ENCODE measurements at places on chromosomes 13 and 19.

- DNase-seq, result no peak
Observed at GRCh38 chr13:34263681-34264080, 445.7 kb downstream of the RFC3 start.

DNA sequence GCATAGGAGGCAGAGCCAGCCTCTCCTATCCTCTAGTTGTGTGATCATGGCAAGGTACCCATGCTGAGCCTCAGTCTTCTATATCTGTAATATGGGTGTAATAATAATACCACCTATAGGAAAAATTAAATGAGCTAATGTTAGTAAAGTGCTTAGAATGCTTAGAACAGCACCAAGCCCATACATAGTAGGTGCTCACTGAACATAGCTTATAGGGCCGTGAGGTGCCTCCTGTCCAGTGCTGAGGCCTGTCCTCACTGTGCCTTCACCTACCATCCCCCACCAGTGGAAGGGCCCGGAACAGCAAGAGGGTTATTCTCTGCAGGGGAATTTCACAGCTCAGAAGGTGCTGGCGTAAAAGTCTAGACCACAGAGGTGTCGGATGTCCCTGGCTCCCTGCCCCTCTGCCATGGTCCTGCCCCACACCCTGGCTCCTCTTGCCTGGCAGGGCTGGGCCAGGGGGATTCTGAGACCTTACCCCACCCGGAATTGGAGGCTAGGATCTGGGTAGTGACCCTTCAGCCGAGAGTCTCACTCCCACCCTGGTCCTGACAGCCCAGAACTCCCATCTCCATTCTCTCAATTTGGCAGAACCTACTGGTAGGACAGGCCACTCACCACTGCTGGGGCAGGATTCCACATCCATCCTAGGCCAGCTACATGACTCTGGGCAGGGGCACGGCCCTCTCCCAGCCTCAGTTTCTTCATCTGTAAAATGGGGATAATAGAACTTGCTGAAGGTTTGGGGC, 2.2 kb upstream of the SCN1B start:
- no peak for DNase-seq

DNA sequence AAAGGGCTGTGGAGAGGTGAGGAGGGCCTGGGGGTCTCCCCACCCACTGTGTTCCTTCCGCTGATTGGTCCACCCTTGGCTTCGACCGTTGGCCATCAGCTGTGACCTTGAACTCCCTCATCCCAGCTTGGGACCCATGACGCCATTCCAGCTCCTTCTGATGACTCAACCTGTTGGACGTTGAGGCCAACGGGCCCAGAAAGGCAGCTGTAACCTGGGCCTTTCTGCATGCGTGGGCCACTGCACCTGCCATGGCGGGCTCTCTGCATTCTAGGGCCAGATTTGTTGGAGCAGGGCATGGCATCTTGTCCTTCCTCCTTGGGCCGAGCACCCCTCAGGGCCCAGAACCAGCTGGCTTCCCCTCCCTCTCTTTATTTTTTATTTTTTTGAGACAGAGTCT, 30.2 kb downstream of the PEX11G start:
- DNase-seq, result no peak

DNA sequence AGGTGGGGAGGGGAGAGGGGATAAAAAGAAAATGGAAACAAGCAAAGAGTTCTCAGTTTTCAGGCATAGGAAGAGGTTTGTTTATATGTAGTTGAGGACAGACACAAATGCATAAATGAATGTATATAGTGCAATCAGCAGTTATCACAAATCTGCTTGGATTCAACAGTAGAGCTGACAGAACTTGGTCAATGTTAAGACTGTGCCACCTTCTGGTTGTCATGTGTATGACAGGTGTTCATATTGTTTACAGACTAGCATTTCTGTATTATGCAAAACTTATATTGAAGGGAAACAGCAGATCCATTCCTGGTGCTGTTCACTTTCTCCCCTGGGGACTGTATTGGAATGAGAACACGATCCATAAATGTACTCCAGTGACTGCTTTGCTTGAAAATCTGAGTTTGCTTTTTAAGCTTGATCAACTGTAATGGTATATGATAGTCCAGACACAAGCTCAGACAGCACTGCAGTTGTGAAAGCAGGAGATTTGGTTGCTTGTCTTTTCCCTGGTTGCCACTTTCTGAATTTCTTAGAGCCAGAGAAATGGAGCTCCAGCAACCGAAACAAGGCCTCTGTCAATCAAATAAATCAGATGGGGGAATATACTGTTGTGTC, 319.5 kb upstream of the OBI1 start:
- no peak for DNase-seq

DNA sequence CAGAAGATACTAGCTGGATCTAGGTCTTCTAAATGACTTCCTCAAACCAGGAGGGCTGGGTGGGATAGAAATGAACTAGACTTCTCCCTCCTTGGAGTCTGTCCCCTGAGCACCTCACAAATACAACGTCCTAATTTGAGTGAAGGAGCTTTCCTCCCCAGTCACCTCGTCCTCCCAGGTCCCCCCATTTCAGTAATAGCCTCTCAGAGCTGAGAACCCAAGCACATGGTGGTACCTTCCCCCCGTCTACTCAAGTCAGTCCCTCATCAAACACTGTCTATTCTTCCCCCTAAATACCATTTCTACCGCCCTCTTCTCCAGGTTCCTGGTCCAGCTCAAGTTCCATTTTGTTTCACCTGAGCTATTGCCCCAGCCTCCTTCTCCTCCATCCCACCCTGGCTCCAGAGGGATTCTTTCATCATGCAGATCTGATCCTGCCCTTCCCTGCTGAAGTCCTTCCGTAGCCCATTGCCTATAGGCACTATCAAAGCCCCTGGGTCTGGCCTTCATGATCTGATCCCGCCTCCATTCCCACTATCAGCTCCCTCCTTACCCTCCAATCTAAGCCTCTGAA, 5.3 kb upstream of the PRKCG start:
- no peak for DNase-seq

DNA sequence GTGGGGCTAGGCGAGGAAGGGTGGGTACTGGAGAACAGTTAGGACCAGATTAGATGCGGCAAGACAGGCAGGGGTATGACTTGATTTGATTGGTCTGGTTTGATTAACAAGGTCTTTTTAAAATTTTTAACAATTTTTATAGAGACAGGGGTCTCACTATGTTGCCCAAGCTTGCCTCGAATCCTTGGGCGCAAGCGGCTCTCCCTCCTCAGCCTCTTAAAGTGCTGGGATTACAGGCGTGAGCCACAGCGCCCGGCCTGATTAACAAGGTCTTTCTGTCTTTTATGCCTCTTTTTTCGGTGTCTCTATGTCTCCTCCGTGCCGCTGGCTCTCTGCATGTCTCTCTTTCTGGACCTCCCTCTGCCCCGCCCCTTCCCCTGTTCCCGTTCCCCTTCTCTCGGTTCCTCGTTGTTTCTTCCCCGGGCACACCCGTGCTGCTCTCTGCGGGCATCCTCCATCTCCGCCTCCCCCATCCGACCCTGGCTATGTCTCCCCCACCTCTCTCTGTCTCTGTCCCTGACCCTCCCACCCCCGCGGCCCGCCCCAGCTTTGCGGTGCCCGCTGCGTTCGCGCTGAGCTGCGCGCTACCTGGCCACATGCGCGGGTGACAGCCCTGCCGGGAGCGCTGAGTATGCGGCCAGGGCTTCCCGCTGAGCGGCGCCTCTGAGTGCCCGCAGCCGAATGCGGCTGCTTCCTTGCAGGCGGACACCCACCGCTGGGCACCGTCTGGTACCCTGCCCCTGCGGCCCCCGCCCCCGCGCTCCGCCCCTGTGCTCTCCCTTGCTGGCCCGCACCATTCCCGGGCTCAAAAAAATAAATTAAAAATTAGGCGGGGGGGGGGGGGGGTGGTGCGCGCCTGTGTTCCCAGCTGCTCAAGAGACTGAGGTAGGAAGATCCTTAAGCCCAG, 8.1 kb upstream of the SDHAF1 start:
- no peak for DNase-seq

- no peak for DNase-seq
Observed at GRCh38 chr13:48876289-48876688, 99.4 kb upstream of the FNDC3A start.

DNA sequence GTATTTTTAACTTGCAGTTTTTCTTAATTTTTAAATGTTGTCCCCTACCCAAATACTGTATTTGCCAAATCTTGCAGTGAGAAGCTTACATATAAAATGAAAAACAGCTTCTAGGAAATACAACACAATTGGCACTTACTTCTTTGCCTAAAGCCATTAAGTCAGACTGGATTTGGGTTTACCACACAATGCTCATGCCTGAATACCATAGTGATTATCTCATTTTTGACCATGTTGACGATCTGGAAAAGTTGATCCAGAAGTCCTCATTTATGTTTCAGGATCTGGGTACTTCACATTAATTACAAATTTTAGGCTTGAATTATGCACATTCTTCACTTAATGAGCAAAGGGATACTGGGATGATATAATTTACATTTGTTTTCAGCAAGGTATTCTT, 2.4 kb downstream of the RNF6 start:
- DNase-seq, result no peak

DNA sequence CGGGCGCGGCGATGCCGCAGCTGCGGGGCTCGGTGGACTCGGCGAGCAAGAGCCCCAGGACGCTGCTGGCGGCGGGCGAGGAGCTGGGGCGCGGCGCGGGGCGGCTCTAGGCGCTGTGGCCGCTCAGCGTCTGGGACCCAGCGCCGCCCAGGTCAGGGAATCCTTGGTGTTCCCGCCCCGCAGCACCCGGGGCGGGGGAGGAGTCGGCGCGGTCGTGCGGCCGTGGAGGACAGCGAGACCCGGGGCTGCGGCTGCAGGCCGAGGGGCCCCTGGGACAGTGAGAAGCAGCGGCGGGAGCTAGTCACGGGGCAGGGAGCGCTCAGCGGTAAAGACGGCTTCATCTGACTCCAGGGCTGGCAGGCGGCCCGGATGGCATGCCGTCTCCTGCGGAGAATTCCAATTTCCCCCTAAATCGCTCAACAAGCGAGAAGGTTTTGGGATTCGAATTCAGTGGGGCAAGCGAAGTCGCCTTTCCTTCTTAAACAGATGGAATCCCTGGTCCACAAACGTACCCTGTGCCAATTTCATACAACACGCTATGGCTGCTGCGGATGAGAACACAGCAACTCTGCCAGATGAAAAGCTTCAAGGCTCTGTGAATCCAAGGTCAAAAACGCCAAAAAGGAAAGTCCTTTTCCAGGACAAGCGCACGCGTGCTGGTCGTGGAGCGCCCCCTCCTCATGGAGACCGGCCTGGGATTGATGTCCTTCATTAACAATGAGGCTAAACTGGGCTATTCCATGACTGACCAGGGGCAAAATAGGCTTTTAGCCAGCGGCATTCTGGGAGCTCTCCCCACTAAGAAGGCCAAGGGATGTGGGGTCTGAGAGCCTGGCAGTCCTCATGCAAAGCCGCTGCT, 4.2 kb upstream of the ZSCAN4 start:
- DNase-seq, result no peak

GRCh38 chr19:36488846-36489117, 579 bp downstream of the ZNF566 start:
- DNase-seq, result no peak

DNA sequence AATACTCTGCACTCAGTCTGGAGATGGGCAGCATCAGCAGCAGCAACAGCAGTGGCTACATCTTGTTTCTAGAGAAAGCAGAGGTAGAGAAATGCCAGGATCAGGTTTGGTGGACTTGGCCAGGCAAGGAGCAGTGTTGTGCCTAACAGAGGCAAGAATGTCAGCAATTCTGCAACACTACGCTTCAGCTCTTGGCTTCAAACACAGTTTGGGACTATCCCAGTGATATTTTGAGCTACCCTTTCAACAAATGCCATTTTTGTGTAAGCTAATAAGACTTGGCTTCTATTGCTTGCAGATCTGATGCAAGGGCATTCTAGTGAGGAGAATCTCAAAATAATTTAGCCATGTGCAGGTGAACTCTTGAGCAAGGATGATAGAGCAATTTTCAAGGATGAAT, 271.3 kb downstream of the PCDH20 start:
- no peak for DNase-seq

- DNase-seq, result no peak
Observed at GRCh38 chr19:46381346-46381745, 32.0 kb downstream of the CCDC8 start.

GRCh38 chr13:33528896-33529295, 243.3 kb upstream of the STARD13 start:
- DNase-seq, result no peak

GRCh38 chr13:77016888-77017623, 9.9 kb downstream of the FBXL3 start:
- DNase-seq, result no peak

DNA sequence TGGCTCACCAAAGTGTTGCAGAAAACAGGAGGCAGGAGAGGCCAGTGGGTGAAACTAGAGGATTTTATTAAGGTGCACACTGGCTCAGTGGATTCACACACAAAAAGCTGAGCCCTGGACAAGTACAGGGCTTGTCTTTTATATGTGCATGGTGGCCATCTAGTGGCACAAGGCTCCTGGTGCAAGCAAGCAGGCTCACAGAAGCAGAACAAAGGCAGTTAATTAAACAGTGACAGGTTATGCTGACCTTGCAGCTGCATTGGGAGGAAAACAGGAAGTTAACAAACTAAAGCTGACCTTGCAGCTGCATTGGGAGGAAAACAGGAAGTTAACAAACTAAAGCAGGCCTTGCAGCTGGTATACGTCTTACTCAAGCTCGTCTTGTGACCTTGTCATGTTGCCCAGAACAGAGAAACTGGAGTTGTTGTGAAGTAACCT, 65.3 kb upstream of the ZNF681 start:
- no peak for DNase-seq

DNA sequence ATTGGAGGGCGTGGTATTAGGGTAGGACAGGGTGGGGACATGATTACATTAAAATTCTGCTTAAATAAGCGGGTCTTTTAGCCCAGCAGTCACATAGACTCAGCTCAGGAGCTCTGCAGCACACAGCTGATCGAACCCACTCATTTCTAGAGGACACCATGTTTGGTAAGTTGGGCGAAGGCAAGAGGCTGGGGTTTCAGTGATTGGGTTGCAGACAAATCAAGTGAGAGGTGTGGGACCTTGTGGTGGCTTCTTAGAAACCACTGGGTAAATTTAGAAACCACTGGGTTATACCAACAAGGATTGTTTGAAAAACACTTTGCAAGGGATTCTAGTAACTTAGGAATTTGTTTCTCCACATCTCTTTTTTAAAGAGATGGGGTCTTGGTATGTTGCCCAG, at the start of gene LEUTX:
LEUTX (plus strand) TSS at position 92 of the 400 bp plus-strand sequence; CDS start at position 159, 67 bp downstream.
- DNase-seq, result no peak

- DNase-seq, result no peak
Observed at GRCh38 chr13:51346397-51346796, 6.9 kb downstream of the SERPINE3 start.

GRCh38 chr19:18137657-18138339, 15.2 kb upstream of the PIK3R2 start:
- no peak for DNase-seq

DNA sequence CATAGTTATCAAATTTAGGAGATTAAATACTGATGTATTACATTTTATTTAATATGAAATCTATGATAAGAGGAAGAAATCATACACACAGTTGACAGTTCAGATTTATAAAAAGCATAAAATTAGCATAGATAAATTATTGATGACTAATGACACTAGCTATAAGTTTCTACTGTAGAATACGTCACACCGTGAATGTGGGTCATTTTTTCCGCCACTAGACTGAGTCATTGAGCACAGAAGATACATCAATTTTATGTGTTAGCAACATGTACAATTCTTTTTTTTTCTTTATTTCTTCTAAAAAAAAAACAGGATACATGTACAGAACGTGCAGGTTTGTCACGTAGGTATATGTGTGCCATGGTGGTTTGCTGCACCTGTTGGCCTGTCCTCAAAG, 22.2 kb downstream of the AP2S1 start:
- peak; percentile 23 for DNase-seq

- no peak for DNase-seq
Observed at GRCh38 chr19:19628501-19629134, 598 bp upstream of the LPAR2 start.

All from stimulated activated CD4-positive, alpha-beta T cell treated with anti-CD3 and anti-CD28 coated beads, Interleukin-1b, Interleukin-23, amount 100 ng/mL, for 1 hour (primary cell).